Fibroblast of mammary gland (primary cell): ENCODE measurements at places on chromosomes 6 and 20.

GRCh38 chr6:89829472-89830169, at the start of gene CASP8AP2:
Gene CASP8AP2, plus strand, starts transcription at chr6:89829880.
- DNase-seq = peak; percentile 99

GRCh38 chr6:41224800-41225199, 3.3 kb upstream of the TREML4 start:
- DNase-seq = no peak

GRCh38 chr20:19944772-19945459, 72.2 kb upstream of the NAA20 start:
- peak; percentile 61 for DNase-seq

- peak; percentile 78 for DNase-seq
These were observed 27.4 kb downstream of the BTBD9 start for GRCh38 chr6:38612143-38612965.

- no peak for DNase-seq
These were observed 86.8 kb downstream of the GPR6 start for GRCh38 chr6:110064744-110065524.

GRCh38 chr20:44172572-44172950, 14.4 kb downstream of the JPH2 start:
- no peak for DNase-seq

- no peak for DNase-seq
These were observed 9.8 kb upstream of the FAM217A start for GRCh38 chr6:4088704-4089103.

GRCh38 chr6:170134471-170135440, 156.1 kb downstream of the DLL1 start:
- DNase-seq = no peak

DNA sequence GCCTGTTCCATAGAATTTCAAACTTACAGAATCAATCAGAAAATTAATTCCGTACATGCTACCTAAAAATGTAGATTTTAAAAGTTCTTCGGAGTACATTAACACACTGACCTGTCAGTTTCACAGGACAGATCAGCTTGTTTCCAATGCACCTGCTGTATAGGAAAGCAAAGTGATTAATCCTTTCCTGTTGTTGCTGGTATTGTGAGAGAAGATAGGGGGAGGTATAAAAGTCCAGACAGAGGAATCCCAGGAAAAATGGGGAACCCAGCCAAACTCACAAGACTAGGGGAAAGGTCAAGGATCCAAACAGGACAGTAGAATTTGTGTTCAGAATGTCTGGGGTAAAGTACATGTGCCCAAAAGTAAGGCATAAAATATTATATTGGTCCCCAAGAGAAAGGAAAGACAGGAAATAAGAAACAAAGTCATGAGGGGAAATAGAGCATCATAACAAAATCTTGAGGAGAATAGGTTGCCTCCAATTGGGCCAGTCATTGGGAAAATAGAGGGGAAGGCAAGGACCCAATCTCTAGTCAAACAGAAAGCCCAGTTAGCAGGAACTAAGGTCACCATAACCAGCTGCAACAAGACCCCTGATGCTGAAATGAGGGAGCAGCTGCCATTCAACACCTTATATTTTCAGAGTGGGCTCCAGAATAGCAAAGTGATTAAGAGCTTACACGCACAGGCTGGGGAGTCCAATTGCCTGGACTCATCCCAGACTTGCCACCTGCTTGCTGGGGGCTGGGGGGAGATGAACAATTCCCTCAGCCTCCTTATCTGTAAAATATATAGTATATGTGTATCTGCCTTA, 10.3 kb downstream of the FILIP1 start:
- DNase-seq = no peak

GRCh38 chr6:139186242-139186641, 51.4 kb downstream of the HECA start:
- DNase-seq = no peak

- no peak for DNase-seq
These were observed 4.5 kb upstream of the GUCA1A start for GRCh38 chr6:42168650-42169049.

GRCh38 chr6:130720076-130720715, 107.0 kb upstream of the SMLR1 start:
- peak; percentile 15 for DNase-seq

DNA sequence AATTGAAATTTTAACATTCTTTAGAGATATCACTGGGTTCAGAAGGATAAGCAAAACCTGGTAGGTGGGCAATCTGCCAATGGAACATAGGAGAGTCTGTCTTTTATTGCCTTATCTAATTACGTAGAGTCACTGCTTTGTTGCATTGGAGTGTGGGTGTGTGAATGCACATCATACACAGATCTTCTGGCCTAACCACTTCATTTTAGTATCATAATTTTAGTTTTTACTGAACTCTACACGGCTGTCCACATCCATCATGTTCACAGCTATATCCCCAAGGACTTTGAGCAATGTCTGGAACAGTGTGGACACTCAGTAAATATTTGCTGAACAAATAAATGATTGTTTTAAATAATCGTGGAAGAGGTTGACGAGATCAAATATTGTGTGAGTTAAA, 104.6 kb upstream of the AKIRIN2 start:
- DNase-seq = peak; percentile 62

DNA sequence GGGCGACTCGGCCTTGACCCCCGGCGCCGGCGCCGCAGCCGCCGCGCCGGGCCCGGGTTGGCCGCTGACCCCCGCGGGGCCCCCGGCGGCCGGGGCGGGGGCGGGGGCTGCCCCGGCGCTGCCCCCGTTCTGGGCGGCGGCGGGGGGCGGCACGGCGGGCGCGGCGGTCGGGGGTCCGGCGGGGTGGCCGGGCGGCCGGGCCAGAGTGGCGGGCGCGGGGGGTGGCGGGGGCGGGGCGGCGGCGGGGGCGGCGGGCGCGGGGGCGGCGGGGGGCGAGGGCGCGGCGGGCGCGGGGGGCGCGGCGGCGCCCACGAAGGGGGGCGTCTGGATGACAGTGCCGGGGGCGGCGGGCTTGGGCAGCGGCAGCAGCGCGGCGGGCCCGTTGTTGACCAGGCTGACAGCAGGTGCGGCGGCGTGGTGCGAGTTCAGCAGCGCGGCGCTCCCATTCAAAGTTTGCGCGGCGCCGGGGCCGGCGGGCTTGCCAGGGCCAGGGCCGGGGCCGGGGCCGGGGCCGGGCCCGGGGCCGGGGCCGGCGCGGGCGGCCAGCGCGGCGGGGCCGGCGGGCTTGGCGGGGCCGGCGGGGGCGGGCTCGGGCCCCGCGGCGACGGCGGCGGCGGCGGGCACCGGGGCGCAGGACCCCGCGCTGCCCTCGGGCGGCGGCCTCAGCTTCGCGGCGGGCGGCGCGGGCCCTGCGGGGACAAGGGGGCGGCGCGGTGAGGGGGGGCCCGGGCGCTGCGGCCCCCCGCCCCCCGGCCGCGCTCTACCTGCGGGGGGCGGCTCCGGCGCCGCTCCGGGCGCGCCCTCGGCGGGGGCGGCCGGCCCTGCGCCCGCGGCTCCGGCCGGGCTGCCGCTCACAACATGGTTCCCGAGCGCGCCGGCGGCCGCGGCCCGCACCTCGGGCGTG, 659 bp downstream of the TAF4 start:
- DNase-seq = no peak

DNA sequence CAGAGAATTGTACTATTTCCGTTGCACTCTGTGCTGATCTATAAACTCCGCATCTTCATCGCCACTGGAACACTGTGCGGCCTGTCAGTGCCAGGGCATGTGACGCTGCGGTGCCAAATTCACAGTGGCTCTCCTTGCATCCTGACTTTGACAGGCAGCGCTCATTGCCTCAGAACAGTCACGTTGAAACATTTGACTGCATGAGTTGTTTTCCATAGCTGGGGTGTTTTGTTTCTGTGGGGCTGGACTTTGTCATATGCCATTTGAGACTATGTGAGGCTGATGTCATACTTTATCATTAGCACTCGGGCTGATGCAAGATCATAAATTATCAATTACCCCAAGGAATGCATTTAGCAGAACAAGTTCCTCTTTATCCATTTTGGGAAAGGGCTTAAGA, 32.7 kb downstream of the CFAP61 start:
- DNase-seq = peak; percentile 16

GRCh38 chr6:7996538-7997111, 67.6 kb downstream of the BLOC1S5 start:
- peak; percentile 74 for DNase-seq

- peak; percentile 74 for DNase-seq
These were observed 130.7 kb upstream of the SSTR4 start for GRCh38 chr20:22904386-22904785.

DNA sequence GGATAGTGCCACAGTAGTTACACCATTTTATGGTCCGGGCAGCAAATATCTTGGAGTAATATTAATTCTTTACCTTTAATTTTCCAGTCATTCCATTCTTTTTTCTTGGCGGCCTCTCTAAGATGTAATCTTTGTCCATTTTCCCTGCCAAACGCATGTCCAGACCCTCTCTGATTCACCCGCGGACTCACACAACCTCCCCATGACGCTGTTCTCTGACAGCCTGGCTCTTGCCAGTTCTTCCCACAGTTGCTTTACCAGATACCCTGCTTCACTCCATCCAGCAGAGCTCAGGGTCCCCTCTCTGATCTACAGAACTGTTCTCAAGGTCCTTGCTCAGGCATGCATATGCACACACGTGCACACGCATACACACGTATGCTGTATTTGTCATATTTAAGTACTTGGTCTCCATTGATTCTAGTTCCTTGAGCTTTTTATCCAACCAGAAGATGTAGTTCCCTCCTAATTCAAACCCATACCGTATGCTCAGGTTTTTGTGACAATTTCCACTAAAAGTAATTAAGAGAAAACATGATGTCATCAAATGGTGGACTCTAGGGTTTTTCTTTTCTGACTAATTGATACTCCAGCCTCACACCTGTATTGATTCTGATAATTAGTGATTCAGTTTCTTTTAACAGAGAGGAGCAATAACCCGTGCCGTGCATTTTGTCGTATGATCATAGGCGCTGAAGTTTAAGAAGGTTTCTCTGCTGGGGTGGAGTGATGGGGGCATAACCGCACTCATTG, 10.0 kb downstream of the BPHL start:
- no peak for DNase-seq

DNA sequence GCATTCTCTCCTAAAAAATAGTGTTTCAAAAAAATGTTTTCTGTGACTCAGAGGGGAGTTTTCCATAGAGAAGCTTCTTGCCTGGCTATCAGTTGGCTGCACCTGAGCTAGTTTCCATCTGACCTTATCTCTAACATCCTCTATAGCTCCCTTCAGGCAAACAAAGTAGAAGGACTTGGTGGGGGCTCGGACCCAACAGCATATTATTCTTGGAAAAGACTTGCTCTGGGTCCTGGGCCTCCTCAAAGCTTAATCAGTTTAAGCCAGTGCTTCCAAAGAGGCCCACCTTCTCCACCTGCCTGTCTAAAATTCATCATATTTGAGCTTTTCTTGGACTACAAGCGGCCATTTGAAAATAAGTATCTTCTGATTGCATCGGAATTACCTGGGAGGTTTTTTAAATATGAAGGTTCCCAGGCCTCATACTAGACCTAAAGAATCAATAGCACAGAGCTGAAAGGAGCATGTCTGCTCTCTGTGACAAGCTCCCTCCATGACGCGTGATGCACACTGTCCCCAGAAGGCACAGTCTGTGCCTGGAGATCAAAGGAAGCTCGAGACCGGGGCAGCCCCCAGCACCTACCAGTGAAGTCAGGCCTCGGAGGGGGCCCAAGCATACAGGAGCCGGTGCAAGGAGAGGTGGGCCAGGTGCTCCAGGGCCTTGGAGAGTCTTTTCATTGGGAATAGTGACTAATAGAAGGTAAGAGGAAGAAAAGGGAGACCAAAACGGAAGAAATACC, 80.6 kb upstream of the HIVEP1 start:
- no peak for DNase-seq

GRCh38 chr6:67639161-67639560, 995.9 kb upstream of the ADGRB3 start:
- DNase-seq = peak; percentile 57

DNA sequence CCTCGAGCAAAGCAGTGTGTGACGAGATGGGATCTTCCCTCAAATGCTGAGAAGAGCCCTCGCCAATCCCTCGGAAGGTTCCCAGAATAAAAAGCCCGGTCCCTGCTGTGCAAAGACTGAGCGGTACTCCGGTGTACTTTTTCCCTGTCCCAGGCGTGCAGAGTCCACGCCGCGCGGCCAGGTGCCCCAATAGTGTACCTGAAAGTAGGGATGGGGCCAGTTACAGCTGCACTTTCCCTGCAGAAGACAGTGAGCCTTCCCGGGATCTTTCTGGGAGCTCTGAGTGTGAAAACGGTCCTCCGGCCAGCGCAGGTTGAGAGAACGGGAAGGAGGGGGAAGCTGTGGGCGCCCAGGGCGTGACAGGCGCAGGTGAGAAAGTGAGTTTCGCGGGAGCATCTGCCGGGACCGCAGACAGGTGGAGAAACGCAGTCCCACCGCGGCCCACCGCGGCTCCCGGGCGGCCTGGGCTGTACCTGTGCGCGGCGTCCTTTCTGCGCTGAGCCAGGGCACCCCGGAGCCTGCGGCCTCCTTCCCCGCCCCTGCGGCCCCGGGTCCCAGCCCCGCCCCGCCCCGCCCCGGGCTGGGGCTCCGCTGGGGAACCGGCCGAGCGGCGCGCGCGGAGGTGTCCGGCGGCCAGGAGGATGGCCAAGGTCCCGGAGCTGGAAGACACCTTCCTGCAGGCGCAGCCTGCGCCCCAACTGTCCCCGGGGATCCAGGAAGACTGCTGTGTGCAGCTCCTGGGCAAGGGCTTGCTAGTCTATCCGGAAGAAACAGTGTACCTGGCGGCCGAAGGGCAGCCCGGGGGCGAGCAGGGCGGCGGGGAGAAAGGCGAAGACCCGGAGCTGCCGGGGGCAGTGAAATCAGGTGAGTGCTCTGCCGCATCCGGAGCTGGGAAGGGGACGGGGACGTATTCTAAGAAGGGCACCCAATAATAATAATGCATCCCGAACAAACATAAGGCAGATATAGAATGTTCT, at the start of gene RFX6:
Gene RFX6 (plus strand): TSS at position 608 of the 977 bp plus-strand sequence. CDS start 34 bp downstream, at position 642.
- DNase-seq = no peak

GRCh38 chr20:14418376-14418775, 81.0 kb upstream of the FLRT3 start:
- no peak for DNase-seq

- peak; percentile 36 for DNase-seq
These were observed 79.5 kb upstream of the MYL9 start for GRCh38 chr20:36461600-36462439.

GRCh38 chr20:56924292-56925081, 295.4 kb downstream of the TFAP2C start:
- DNase-seq = no peak

- no peak for DNase-seq
These were observed 1.3 kb downstream of the TAP1 start for GRCh38 chr6:32852018-32852843.

DNA sequence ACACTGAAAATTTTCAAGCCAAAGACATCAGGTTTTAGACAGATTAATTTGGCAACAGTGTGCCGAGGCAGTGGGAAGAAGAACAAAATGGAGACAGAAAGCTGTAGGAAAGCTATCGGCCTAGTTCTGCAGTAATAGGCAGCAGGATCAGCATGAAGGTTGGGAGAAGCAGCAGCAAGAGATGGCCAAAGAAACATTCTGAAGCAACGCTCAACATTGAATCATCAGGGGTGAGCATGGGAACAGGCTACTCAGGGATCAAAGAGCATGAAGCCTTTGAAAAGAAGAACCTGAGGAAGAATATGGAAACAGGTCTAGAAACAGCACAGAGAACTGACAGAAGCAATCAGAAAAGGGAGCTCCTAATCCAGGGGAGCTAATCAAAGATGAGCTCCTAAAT, 7.1 kb upstream of the DST start:
- DNase-seq = peak; percentile 73
